G401 (cell line): ENCODE measurements at places on chromosomes 3 and 15.
A peak's percentile ranks its signal among the peaks of the same experiment; 100 is the strongest.

DNA sequence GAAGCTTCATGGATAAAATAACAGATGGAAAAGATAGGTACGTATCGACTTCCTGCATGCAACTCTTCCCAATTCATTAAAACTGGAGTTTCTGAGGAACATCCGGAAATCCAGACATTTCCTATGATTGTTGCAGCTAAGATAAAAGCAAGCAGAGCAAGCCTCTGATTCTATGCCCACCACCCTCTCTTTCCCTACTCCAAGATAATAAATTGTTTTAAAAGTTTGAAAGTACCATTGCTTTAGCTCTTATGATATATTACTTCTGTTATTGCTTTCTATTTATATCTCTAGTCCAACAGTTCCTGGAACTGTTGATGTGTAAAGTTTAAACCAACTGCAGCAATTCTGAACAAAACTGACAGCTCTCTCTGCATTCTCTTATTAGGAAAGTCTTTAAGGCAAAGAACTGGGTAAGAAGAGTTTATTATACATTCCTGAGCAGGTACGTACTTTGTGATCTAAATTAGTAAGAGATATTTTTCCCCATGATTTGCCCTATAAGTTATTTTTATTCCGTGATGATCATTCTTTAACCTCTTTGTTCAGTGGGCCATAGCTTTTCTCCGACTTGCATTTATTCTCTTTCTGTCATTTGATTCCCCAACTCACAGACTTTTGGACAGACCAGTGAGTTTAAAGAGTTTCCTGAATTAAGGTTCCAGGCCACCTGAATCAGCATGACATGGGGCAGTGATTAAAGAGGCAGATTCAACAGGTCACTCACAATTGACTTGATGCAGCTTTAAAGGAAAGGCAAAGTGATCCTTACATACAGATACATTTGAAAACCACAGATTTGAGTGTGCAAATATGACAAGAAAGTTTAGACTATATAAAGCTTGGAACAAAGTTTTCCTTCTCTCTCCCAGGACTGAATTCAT is 94.2 kb upstream of the THRB start:
- no peak for DNase-seq

DNA sequence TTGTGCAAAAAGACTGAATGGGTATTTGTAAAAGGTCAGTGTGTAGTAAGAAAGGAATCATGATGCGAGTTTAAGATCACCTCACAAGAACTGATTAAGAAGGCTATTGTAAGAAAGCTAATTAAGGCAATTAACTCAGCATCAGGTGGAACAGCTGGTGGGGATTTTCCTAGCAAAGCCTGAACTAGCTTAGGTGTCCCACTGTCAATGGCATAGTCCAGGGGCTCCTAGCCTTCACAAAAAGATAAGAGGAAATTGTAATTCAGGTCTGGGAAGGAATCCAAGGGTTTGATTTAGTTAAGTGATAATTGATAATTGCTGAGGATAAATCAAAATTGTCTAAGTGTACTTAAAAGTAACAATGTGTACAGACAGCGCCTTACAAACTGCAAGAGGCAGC is 901.6 kb downstream of the TUSC7 start:
- DNase-seq, result no peak

DNA sequence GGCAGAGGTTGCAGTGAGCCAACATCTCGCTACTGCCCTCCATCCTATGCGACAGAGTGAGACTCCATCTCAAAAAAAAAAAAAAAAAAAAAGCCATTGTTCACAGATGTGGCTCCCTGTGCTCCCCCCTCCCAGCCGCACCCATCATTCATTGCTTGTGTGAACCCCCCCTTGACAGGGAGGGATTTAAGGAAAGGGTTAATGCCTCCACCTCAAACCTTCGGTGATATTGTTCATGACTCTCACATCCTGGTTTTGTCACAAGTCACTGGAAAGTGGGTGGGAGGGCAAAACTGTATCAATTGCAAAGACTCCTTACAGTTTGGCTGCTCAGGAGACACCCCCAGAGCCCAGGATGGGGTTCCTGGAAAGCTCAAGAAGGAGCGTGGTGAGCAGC is 7.7 kb downstream of the SLC6A6 start:
- DNase-seq, result no peak

GRCh38 chr3:163541629-163542028 is 1536.7 kb downstream of the SI start:
- no peak for DNase-seq

DNA sequence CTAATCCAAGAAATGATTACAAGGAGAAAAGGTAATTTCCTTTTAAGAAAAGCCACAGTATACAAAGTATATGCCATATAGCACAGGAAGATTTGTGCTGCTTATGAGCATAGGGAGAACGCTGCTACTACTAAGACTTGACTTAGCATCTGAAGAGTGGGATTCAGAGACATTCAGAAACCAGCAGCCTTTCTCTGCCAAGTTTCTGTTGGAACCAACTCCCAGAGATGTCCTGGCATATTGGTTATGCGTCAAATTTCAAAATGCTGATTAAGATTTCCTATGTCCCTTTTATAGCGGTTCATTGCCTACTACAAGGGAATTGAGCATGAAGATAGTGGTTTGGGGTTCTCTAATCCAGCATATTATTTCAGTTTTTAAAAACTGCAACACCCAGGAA is 4.9 kb downstream of the NR2E3 start:
- no peak for DNase-seq

GRCh38 chr15:89486726-89487050 is 9.7 kb downstream of the RHCG start:
- DNase-seq, result no peak

- DNase-seq, result no peak
Observed at GRCh38 chr3:37992271-37993066, 1.9 kb downstream of the VILL start.

GRCh38 chr3:31636694-31637442 is 104.1 kb downstream of the STT3B start:
- no peak for DNase-seq

GRCh38 chr3:87082796-87083440 is 92.0 kb upstream of the VGLL3 start:
- DNase-seq, result peak; percentile 33

- DNase-seq, result no peak
Observed at GRCh38 chr3:128491941-128492670, 895 bp downstream of the GATA2 start.

DNA sequence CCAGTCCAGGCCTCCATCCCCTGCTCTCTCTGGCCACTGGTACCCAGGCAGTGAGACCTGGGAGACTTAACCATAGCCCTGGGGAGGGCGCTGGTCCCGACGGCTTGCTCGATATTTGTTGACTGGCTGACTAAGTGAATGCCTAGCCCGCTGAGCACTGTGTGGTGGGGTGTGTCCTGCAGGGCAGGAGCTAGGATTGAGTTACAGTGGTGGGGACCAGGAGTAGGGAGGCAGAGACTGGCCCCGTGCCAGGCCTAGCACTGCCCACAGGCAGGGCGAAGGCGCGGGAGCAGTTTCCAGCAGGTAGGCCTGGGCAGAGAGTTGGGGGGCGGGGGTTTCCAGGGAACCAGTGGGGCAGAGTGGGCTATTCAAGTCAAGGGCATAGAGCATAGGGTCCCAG is at the start of gene VILL:
Gene VILL, plus strand, starts transcription at position 260 of the 400 bp plus-strand sequence. CDS start 2,887 bp downstream, outside the sequence.
- no peak for DNase-seq

- no peak for DNase-seq
Observed at GRCh38 chr3:189557824-189558223, 73.4 kb upstream of the TP63 start.

GRCh38 chr15:98996624-98997023 is 11.0 kb downstream of the PGPEP1L start:
- DNase-seq, result no peak

DNA sequence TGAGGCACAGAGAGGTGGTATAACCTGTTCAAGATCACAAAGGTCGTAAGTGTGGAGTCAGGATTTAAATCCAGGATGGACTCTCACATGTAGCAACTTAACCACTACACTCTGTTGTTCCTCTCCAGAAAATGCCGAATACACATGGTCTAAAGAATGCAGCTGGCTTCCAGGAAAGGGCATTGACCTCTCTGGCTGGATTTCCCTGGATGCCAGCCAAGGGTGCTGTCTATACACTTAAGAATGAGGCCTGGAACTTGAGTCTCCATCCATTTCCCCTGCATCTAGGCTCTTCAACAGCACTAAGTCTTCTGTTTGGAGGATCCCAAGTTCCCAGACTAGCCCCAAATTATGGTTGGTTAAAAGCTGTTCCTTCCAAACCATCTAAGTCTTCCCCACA is 60.5 kb downstream of the CERS3 start:
- no peak for DNase-seq

GRCh38 chr15:87287156-87287555 is 969.4 kb downstream of the NTRK3 start:
- DNase-seq, result no peak

- DNase-seq, result peak; percentile 98
Observed at GRCh38 chr3:194685718-194686413, at the start of gene FAM43A. Gene FAM43A (plus strand): TSS chr3:194685883. CDS start chr3:194686827, 944 bp downstream.

DNA sequence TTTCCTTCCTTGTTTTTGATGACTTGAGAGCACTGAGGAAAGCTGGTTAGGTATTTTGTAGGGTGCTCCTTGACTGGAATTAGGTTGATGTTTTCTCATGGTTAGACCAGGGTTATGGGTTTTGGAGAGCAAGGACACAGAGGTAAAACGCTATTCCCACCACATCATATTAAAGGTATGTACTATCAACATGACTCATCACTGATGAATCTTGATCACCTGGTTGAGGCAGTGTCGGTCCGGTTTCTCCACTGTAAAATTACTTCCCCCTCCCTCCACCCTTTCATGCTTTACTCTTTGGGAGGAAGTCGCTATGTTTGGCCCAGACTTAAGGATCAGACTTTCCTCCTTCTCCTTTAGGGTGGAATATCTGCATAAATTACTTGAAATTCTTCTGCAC is 201.6 kb downstream of the EDEM1 start:
- DNase-seq, result no peak

DNA sequence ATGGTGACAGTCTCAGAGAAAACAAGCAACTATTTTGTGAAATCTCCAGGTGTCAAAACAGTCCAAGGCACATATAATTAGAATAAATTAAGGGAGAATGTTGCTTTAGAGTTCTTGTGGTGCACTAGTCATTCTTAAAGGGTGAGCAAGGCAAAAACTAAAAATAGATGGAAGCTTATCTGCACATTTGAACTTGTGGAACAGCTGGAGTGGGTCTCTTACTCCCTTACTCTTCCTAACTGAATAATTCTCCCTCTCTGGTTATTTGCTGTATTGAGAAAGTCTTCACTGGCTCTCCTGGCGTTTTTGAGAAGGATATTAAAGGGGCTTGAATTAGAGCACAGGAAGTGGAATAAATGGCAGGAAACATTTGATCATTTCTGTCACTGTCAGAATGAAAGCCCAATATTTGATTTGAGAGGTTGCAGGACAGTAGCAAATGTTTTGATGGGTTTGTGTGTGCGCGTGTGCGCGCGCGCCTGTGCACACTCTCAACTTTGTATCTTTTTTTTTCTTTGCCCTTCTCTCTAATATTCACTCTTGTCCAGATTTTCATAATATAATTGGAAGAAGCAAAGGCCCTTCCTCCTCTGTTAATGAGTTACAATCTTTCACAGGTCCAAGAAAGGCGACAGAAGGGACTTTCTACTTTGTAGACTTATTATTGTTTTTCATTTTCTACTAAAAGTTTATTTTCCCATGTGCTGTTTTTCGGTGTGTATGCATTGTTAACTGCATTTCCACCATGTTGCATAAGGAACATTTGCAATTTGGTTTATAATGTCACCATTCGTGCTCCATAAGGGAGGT is 40.9 kb downstream of the AKAP13 start:
- no peak for DNase-seq

GRCh38 chr3:183518491-183519251 is 36.8 kb downstream of the KLHL6 start:
- DNase-seq, result no peak

DNA sequence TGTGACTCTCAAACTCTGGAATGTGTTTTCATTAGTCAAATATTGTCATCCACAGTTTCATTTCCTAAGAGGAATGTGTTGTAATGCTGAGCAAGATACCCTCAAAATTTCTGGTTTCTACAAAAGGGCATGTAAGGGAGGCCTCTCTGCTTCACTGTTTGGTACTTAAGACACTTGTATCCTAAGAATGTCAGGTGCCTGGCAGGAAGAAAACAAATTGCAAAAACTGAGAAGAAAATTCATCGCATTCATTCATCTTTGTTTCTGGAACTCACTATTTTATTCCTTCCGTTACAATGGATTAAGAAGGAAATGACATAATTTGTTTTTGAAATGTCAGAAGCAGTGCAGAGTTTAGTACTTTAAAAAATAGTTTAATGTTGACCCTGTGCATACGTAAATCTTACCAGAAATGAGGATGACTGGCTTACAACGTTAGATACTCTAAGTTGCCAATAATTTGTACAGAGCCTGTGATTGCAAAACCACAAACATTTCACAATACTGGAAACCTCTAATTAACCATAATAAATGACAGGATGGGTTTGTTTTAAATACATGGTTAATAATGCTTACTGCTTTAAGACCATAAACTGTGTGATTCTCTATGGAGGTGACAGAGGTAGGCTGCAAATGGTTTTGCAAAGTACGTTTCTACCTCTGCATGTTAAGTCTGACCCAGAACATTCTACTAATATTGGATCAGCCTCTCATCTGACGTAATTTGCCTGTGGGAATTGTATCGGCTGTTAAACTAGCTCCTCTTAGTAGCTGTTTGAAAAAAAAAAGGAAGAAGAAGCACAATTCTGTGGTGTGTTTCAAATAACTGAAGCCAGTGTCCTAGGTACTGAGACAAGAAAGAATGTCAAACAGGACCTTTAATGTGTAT is 477.8 kb downstream of the RBMS3 start:
- no peak for DNase-seq

DNA sequence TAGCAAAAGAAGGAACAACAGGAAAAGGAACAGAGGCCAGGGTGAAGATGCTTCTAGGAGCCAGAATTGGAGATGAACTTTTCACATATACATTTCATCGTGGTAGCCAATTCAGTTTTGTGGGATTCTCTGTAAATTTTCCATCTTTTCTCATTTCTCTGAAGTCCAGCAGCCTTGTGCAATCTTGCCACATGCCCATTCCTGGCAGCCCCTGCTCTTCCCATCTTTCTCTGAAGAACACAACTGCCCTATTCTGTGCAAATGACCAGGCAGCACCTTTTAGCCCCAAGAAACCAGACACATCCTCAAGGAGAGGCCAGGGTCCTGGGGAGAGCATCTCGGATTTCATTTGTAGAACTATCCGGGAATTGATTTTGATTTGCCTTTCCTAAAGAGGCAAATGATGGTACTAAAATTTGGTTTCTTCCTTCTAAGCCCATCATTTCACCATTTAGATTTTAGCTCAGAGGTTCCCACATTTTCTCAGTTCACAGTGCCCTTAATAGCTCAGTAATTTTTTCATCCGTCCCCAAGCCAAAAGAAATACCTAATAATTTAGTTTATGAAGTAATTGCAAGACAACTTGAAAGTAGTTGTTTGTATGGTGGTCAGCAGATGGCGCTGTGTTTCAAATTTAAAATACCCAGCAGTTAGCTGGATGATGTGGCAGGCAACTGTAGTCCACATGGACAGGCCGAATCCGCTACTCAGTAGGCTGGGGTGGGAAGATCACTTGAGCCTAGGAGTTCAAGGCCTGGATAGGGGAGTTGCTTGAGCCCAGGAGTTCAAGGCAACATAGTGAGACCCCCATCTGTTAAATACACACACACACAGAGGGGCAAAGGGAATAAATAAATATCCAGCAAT is 61.3 kb upstream of the ACKR4 start:
- peak; percentile 60 for DNase-seq
